ENCODE measurements at places on chromosomes 3 and 15.
A peak's percentile ranks its signal among the peaks of the same experiment; 100 is the strongest.

DNA sequence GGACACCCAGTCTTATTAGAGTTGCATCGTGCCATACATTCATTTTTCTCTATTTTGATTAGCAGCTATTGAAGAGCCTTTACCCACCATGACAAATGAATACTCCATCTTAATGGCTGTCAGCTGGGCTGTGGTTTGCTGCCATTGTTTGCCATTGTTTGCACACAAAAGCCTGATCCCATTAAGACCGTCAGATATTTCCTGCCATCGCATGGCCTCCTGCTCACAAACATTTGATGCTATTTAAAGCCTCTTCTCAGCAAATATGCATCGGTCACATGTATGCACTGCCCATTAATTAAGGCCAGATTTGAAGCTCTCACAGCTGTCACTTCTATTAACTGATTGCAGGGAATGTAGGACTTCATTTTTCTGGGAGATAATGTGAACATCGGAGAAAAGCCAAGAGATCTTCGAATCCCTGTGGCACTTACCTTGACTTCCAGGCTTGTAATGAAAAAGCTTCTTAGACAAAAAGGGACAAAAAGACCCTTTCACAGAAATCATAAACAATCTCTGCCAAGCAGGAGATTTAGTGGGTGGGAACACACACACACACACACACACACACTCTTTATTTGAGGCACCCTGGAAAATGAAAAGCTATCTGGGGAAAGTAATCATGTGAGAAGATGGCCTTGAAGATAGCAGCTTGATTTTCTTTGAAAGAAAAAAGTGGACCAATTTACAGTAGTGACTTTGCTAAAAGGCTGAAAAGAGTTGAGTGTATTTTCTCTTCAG, 175.4 kb upstream of the NR2E3 start:
- DNase-seq, result no peak

DNA sequence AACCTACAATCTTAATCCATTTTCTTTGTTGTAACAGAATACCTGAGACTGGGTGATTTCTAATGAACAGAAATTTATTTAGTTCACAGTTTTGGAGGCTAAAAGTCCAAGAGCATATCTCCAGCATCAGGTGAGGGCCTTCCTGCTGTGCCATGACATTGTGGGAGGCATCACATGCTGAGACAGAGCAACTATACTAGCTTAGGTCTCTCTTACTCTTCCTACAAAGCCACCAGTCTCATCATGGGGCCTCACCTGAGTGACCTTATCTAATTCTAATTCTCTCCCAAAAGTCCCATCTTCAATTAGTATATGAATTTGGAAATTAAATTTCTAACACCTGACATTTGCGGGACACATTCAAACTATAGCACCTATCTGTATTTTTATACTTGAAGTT, 247.1 kb upstream of the MRPL3 start:
- no peak for DNase-seq

DNA sequence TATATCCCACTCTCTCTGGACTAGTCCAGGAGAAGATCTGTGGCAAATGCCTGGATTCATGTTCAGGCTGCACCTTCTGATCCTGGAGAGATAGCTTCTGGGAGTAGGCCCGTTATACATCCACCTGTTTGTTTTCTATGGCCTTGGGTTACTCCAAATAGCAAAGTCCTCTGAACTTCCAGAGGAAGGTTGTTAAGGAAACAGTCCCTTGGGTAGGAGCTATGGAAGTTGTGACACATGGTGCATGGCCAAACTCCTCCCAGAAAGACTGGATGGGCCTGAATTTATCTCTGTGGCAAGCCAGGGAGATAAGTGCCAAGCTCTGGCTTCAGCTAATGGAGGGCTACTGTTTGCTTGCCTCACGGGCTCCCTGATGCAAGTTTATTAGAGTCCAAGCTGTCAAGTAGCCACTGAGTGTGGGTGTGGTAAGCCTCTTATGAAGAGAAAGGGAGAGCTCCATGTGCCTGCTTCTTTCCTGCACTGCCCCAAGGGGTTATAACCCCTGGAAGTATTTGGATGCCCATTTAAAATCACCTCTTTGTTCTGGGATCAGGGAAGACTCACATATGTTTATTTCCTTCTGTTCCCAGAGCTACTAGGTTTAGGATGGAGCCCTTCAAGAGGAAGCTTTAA, 328.7 kb upstream of the ATP11B start:
- no peak for DNase-seq

DNA sequence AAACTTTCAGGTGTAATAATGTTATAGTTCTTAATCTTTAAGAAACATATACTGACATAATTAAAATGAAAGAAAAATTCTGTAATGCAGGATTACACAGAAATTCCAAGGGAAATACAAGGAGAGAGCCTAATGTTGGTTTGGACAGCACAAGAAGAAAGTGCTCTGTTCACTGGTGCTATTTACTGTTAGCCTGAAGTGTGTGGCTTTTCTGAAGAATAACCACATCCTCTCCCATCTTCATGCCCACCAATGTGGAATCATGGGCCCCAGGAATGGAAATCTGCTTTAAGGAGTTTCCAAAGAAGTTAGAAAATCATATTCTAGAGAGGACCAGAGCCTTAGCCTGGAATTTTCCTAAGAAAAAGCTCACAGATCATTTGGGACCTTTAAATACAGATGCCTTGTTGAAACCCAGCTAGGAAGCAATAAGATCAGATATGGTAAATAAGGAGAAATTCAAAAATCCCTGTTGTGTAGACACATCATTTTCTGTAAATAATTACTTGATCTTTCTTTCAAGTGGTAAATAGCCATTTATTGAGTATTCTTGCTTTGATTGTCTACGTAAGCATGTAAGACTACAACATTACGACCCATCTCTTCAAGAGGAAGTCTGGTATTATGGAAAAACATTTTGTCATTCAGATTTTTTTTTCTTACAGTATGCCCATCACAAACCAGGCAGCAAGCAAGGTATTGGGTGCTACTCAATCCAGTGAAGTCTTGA, 10.3 kb upstream of the USP50 start:
- no peak for DNase-seq

GRCh38 chr3:88113311-88114162, 36.2 kb upstream of the C3orf38 start:
- DNase-seq, result peak; percentile 85

DNA sequence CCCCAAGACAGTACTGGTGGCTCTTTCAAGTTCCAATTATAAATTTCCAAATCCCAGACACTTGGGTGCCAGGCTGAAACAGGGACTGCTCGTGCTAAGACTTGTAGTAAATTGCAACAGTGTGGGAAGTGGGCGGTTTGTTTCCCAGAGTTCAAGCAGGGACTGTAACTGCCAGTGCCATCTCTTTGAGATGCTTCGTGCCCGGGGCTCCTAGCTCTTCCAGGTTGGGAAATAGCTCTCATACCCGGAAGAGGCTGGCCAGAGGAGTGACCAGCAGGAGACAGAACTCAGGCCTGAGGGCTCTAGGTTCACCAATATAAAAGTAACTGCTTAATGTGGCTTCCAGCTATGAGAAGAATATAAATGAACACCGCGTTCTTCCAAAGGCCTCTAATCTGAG, 54.0 kb upstream of the NEO1 start:
- no peak for DNase-seq

GRCh38 chr3:129936757-129937156, 37.8 kb upstream of the TRH start:
- DNase-seq, result peak; percentile 58

- no peak for DNase-seq
Measured at GRCh38 chr3:185517387-185518130, 18.7 kb upstream of the TMEM41A start.

DNA sequence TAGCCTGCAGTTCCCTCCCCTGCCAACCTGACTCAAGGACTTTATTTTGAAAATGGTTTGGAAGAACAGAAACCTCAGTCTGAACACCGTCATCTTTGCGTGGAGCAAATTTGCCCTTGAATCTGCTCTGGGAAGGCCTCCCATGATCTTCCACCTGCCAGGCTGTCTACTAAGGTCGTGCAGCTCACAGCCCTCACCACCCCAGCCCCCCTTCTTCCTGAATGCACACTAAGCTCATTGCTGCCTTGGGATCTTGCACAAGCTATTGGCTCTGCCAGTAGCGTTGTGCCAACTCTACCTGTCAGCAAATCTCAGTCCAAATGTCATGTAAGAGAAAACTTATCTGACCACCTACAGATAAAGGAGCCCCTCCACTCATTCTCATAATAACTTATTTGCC, 141.5 kb downstream of the USP13 start:
- no peak for DNase-seq

DNA sequence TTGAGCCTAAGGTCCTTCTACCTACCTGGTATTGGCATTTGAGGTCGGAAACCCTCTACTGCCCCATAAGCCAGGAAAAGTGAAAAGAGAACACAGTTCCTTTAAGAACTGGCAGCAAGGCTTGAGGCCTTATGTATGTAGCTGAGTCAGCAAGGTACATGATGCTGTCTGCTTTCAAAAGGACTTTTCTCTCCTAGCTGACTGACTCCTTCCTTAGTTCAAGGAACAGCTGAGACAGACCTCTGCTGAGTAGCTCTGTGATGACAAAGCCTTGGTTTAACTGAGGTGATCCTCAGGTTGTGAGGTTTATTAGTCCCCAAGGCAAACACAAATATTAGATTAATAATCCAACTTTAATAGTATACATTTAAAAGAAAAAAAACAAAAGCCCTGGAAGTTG, 45.8 kb downstream of the ADPGK start:
- no peak for DNase-seq

DNA sequence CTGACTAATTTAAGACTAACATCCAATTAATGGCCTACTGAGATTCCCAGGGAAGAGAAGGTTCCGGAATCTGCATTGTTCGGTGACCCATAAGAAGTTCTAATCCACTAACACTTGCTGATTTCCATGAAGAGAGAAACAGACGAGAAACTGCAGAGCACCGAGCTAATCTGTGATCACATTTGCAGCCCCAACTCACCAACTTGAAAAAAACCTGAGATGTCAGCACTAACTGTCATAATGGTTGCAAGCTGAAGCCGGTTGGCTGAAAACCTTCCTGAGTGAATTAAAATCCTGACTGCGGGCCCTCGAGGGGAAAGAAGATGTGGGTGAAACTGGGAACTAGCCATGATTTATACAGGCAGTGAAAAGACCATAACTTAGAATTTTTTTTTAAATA, 204.8 kb upstream of the IGF1R start:
- DNase-seq, result no peak

GRCh38 chr15:44315773-44316465, 27.4 kb downstream of the GOLM2 start:
- no peak for DNase-seq

DNA sequence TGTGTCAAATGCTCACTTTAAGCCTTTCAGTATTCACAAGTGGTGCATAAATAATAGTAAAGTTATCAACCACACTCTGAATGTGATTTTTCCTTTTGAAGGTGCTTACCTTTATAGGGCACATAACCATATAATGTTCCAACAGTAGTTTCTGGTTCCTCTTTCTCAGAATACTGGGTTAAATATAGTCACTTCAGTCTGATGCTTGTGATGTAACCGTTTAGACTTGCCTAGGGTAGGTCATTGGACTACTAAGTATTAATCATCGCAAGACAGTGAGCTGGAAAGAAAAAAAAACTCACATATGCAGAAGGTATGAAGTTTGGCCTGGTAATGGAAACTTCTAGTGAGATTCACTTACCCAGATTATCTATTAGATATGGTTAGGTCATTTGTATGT, 1.9 kb downstream of the KBTBD8 start:
- DNase-seq, result no peak

GRCh38 chr15:64808785-64809453, 16.5 kb downstream of the PIF1 start:
- DNase-seq, result no peak

GRCh38 chr3:45497963-45498362, 96.6 kb upstream of the LIMD1 start:
- peak; percentile 78 for DNase-seq

GRCh38 chr3:172839679-172840078, 89.2 kb downstream of the ECT2 start:
- DNase-seq, result no peak

DNA sequence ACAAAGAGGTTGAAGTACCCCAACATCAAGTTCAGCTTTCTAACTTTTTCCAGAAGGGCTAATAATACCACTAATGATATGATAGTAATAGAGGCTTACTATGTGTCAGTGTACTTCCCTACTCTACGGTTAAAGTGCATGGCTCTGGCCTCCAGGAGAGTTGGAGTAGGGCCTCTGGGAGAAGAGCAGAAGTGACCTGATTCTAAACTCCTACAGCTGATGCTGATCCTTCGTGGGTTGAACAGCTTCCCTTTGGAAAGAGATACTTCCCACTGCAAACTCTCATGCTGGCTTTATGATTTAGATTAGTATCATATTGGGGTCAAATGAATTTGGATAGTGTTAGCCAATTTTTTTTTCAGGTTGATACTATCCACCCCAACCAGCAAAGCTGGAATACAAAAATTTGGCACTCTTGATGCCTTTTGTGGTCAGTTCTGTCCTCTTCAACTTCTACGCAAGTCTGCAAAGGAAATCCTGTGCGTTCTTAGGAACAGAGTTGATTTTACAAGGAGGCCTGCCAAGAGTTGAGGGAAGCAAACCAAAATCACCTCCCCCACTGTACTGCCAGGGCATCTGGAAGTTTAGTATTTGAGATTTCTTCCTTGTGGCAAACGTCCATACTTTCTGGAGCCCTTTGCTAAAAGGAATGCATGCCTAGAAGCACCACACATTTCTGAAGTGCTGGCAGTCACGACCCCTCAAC, 17.8 kb downstream of the TMEM212 start:
- no peak for DNase-seq

All from natural killer cell (primary cell).